Activated CD8-positive, alpha-beta memory T cell treated with anti-CD3 and anti-CD28 coated beads for 1 hour (primary cell): ENCODE measurements at places on chromosomes 5 and 9.

DNA sequence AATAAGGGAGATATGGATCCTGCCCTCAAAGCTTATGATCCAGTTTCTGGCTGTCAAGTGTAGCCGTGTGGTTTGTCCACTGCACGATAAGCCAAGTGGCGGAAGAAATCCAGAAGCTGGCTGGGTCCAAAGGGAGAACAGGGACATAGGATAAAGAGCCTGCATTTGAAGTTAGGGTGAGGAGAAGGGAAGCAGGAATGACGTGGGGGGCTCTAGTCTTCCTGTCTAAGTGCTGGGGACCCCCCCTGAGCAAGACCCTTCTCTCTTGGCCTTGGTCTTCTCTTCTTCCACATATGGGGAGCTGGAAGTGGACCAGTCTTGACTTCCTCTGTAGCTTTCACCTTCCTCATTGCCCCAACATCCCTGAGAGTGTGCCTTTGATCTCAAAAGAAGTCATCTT lies 186.6 kb downstream of the FSTL4 start:
- no peak for DNase-seq

GRCh38 chr5:32828492-32828891 lies 117.4 kb downstream of the NPR3 start:
- DNase-seq = no peak

DNA sequence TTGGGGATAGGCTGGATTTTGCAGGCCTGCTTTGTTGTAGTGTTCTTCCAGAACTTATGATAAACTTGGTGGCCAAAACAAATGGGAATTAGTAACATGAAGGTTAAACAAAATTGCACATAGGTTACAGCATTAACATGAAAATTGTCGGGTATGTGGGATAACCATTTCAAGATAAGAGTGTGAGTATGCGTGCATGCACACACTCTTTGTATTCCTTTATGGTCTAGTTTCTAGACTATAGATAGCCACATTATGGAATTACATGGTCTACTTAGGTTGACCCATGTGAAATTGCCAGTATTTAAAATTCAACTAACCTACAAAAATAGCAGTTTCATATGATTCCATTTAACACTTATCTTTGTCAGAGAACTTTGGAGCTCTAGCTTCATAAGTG lies 1.4 kb downstream of the HMGCR start:
- no peak for DNase-seq

DNA sequence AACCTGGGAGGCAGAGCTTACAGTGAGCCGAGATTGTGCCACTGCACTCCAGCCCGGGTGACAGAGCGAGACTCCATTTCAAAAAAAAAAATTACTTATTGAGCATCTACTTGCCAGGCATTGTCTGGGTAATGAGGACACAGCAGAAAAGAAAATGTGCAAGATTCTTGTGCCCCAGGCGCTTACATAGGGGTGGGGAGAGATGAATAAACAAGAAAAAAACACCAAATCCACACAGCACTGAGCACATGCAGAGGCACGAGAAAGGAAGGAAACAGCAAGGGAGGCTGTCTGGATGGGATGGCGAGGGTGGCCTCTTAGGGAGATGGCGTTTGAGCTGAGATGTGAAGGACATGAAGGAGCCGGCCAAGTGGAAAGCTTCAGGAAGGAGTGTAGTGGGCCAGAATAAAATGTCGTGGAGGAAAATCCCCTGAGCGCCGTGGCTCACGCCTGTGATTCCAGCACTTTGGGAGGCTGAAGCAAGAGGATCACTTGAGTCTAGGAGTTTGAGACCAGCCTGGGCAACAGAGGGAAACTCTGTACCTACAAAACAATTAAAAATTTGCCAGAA lies 13.9 kb downstream of the DYNC2I2 start:
- no peak for DNase-seq

DNA sequence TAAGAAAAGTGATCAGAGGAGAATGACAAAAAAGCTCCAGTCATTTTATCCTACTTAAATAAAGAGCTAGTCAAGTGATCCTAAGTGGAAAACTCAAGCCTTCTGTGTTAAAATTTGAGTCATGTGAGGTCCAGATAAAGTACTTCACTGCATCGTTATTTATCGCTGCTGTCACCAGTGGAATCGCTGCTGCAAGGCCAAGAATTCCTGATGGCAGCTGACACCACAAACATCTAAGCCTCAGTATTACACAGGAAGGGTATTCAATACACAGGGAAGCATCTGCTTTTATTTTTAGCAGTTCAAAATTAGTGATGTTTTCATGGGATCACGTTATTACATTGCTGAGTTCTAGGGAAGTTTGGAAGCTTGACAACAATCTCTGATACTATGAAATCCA lies 190.3 kb downstream of the GOLPH3 start:
- DNase-seq = no peak

- DNase-seq = no peak
Observed at GRCh38 chr9:20117986-20118385, 329.1 kb upstream of the SLC24A2 start.

GRCh38 chr5:59190746-59191145 lies 607.9 kb downstream of the RAB3C start:
- DNase-seq = no peak

- no peak for DNase-seq
Observed at GRCh38 chr9:20320921-20321320, 301.4 kb downstream of the MLLT3 start.

- no peak for DNase-seq
Observed at GRCh38 chr9:6090277-6091210, 75.1 kb upstream of the RANBP6 start.

GRCh38 chr9:90914196-90914595 lies 112.6 kb downstream of the SYK start:
- DNase-seq = no peak

GRCh38 chr9:100375658-100376057 lies 22.9 kb upstream of the TEX10 start:
- no peak for DNase-seq

DNA sequence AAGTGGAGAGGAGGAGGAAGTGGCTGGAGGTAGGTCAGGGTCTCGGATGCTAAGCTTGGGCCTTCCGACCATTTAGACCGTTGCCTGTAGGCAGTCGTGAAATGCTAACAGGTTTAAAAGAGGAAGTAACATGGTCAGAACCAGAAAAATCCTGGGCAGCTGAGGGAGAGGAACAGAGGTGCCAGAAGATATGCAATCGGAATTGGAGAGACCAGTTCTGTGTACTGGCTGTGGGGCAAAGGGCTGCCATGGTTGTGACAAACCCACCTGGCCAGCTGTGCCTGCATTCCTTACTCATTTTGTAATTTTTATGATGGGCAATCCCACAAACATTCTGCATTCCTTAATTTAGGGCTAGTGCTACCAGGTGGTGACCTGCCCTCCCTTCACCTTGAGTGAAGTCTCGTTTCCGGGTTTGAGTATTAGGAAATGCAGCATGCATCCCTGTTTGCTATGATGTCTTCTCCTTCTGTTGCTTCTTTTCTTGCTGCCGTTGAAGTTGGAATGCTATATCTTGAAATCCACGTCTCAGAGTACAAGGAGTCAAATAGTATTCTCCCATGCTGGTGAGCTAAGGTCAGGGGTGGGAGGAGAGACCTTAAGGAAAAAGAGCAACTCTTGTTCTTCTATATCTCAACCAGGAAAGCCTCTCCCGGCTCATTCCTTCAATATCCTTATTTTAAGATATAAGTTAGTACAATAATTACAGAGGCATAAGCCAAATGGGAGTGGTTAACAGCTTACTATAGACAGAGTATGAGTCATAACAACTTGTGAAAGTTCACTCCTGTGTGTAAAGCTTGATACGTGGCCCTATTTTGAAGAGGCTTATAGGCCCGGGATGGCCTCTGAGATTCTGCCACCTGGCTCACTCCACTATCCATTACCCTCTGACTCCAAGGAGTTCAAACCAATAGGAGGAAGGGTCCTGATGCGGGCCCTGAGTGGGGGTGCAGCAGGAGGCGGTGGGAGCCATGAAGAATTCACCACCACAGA lies 37.0 kb downstream of the B4GALT1 start:
- no peak for DNase-seq

DNA sequence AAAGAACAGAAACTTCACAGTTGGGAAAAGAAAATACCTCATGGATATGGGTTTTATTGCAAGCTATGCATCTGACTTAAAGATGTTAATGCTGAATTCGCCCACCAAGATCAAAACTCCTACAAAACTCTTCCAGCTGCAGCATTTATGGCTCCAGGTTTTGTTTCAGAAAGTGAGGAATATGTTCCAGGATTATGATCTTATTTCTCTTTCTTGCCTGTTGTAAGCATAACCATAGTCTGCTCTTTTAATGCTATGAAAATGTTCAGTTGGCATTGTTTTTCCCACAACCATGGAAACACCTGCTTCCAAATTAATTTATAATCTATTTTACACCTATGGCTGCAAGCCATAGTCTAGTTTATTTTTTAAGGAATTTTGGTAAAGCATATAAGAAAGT lies 34.9 kb upstream of the FST start:
- no peak for DNase-seq

GRCh38 chr5:8825139-8825757 lies 720.6 kb downstream of the SEMA5A start:
- DNase-seq = no peak
